Cortex of kidney (tissue), 1 donor: ENCODE measurements at places on chromosomes 12 and 14.

- no peak for DNase-seq
Measured at GRCh38 chr12:125029761-125030358, 35.4 kb upstream of the AACS start.

DNA sequence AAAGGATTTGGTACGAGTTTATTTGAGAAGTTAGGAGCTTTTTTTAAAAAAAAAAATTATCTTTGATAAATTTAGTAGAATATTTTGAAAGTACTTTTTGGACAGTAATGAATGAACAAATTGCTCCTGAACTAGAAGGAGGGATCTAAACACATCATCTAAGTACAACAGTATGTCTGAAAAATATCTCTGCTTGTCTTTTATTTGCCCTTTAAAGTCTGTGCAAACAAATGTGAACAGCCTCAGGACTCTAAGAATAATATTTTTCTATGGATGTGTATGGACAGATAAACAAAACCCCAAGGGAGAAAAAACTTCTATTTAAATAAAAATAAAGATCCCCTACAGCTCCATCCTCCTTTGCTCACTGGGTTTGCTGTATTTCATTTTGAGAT, 19.5 kb downstream of the FBXL14 start:
- no peak for DNase-seq

DNA sequence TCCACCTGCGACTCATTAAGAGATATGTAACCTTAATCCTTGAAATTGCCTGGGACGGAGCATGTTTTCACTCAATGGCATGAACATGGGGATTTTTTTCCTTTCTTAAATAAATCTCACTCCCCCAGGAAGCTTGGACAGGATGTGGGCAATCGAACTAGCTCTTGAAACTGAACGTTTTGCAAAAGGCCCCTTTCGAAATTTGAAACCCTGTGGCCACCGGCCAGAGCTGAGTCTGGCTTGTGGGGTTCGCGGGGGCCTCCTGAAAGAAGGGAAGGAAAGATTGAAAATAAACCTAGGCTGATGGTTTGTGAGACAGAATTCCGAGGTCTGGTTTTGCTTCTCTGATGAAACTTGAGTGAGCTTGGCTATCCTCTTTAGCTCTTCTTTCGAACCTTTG, 101.4 kb upstream of the RTL1 start:
- DNase-seq, result no peak

DNA sequence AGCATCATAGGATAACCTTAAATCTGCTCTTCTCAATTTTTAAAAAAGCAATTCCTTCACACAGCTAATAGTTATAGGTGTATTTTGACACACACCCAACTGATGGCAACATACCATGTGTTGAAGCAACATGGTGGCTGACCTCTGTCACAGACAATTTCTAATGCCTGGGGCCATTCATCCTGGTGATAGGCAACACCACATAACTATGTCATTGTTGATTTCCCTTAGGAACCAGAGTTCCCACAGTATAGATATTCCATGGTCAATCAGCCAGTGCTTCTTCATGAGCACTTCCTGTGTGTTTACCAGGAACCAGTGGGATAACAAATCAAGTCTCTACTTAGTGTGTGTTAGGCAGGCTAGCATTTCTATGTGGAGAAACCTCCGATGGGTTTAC, 88.3 kb downstream of the FIGNL2 start:
- DNase-seq, result no peak

- no peak for DNase-seq
Measured at GRCh38 chr12:93108985-93109384, 179.9 kb upstream of the EEA1 start.

DNA sequence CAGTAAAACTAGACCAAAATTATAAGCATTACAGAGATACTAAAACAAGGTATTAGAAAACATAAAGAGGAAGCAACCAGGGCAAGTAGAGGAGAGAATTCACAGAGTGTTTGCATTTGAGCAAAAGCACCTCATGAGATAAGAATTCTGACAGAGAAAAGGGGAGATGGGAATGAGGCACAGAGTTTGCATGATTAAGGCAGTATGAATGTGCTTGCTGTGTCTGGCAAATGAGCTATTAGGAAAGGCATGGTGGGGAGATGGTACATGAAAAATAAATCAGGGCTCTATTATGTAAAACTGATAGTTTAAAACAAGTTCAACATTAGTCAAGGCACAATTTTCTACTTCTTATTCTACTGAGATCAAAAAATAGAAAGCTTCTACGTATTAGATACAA, 23.1 kb downstream of the GARIN6 start:
- no peak for DNase-seq

DNA sequence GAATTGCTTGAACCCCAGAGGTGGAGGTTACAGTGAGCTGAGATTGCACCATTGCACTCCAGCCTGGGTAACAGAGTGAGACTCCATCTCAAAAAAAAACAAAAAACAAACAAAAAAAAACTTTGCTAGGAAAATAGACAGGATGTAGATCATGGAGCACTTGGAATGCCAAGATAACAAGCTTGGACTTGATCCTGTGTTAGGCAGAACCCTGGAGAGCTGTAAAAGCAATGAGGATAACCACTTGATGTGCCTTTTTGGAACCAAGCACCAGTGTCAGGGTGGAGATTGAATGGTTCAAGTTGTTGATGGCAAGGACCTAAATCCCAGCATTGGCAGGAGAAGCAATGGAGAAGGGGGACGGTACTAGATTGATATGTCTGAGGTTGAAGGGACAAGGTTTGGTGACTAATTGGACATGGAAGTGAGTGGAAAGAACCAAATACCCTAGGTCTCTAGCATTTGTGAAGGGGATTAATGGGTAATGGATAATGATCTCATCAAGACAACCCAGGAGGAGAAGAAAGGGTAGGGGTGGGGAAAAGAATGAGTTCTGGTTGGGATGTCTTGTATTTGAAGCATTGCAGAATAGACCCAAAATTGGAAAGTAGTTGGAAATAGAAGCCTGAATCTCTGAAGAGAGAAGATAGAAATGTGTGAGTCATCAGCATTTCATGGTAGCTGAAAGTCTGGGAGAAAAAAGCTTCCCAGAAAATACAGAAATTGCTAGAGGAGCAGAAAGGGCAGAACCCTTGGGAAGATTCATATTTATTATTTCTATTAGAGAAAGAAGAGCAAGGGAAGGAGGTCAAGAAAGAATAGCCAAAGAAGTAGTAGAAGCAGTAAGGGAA, 176.7 kb downstream of the NUAK1 start:
- DNase-seq, result no peak

DNA sequence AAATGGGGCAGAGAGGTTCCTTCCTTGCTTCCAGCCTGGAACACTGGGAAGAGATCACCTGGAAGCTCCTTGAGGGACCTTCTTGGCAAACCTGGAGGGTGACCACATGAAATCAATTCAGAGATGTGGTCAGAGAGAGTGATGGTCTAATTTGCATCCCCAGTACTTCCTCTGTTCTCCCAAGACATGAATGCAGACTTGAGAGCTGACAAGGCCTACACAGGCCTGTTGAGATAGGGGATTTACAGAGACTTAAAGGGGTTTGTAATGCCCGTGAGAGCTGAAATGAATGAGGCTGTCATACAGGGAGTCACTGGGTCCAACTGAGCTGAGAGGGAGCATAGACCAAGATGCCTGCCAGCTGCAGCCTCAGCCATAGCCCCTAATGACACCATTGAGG, 45.1 kb downstream of the TMX1 start:
- DNase-seq, result no peak

- DNase-seq, result no peak
Measured at GRCh38 chr12:45670346-45671065, 59.0 kb upstream of the ARID2 start.

GRCh38 chr14:100544506-100545141, 42.6 kb downstream of the BEGAIN start:
- DNase-seq, result no peak

- no peak for DNase-seq
Measured at GRCh38 chr12:53967421-53967925, 5.5 kb upstream of the HOXC11 start.

- DNase-seq, result no peak
Measured at GRCh38 chr14:93146119-93146518, 30.4 kb upstream of the ITPK1 start.

DNA sequence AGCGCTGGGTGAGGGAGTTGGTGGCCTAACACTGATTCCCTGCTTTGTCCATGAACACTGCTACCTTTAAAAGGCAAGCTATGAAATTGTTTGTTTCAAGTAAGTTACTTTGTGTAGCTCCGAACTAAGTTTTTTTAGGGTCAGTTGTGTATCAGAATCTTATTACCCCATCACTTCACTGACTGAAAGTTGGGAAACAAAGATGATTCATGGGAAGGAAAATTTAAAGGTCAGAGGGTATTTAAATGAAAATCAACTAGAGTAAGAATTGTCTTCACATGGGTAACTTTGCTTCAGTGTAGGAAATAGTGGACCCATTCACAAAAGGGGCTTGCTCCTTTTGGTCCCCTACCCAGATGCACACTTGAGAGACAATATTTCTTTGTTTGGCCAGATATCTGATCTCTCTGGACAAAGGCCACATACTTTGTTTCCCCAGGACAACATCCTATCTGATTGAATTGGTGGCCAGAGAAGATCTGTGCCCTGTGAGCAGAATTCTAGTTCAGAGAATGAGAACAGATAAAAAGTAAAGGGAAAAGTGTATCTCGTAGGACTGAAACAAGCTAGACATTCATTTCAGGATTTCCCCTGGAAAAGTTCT, 53.5 kb downstream of the RAB35 start:
- no peak for DNase-seq

GRCh38 chr12:57171668-57172067, 24.2 kb upstream of the LRP1-AS start:
- no peak for DNase-seq

DNA sequence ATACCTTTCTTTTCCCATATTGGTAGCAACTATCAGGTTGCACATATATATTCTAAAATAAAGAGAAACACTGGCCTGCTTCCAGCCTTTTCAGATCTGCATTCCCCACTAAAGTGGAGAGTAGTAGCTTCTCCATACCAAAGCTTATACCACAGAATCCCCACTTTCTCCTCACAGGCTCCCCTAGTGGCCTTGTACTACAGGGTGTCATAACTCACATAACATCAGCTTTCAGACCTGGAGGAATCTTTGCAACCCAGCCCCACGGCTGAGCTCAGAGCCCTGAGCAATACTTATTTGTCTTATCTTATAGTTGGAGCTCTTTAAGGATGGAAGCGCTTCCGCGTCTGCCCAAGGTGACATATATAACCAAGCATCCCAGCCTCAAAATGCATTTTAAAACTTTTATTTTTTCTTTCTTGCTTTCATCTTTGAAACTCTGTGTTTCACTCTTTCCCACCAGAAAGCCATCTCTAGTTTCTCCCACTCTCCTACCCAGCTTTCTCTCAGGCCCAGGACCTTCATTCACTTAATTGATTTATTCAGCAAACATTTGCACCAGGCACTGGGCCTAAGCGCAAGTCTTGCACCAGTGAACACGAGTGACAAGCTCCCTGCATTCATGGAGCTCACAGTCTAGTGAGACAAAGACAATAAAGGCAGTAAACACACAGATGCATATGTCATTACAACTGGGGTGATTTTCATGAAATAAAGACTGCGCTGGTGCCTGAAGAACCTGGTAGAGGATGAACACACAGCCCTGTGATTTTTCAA, 254.7 kb downstream of the IPO8 start:
- DNase-seq, result no peak

DNA sequence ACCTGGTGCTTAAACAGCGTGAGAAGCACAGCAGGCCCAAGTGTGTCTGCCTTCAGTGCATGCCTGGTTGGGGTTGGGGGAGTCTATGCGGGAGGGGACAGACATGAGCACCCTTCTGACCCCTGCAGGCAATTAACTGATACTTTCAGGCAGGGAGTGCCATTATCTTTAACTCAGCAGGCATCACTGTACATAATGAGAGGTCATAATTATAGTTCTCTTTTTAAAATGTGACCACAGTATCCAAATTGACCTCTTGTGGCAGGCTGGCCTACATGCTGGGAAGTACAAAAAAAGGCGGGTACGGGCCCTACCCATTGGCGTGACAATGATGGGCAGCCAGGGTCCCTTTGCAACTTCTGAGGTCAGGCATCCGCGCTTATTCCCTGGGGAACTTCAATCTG, 209.1 kb downstream of the FOXN3 start:
- no peak for DNase-seq

DNA sequence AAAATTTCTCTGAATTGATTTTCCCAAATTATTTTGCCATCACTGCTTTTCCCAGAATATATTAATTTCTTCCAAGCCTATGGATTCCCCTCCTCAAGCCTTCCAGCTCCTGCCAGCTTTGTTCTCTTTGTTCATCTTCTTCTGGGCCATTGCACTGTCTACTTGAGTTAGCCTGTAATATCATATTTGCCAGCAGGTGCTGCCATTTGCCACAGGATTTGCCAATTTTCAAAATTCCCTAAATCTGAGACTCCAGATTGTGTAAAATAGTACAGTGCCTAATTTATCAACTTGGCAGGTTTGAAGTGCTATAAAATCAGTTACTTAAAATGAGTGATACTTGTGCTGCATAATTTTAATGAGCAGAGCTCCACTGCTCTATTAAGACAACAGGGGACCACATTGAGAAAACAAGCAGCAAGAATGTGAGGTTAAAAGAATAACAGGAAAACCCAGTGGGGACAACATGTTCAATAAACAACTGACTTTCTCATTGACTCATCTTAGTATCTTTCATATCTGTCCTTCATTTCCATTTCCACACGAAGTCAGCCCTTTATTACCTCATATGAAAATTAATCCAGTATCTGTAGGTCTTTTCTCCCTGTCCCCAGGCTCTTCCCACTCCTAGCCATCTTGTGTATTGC, 84.6 kb upstream of the CCDC196 start:
- no peak for DNase-seq

DNA sequence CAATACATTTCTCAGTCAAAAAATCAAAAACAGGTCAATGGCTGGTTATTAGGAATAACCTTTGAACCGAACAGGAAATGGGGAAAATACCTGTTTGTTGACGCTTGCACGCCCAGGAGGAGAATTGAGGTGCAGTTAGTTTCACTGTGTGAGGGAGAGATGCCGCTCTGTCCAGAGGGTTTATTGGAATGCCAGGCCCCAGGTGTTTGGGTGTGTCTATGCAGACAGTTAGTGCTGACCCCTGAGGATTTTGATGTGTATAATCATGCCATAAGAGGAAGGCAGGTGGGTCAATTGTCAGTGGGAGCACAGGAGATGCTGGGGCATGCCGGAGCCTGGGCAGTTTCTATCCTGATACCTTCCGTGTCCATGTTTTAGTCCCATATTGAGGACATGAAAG, 100.8 kb upstream of the DIO3 start:
- DNase-seq, result no peak

- DNase-seq, result no peak
Measured at GRCh38 chr12:48933664-48934311, 8.5 kb upstream of the FKBP11 start.
